ENCODE measurements at places on chromosomes 2 and 18.

- DNase-seq = peak; percentile 17
These were observed 1.2 kb downstream of the RAPH1 start for GRCh38 chr2:203533676-203534591.

- DNase-seq = no peak
These were observed 239.0 kb downstream of the OSR1 start for GRCh38 chr2:19119326-19120001.

- DNase-seq = peak; percentile 72
These were observed at the start of gene SLC1A4 for GRCh38 chr2:64989126-64989981. Gene SLC1A4 (plus strand): TSS chr2:64989399. CDS start chr2:64989644, 245 bp downstream.

GRCh38 chr2:88818381-88818780 is 126.9 kb downstream of the RPIA start:
- no peak for DNase-seq

DNA sequence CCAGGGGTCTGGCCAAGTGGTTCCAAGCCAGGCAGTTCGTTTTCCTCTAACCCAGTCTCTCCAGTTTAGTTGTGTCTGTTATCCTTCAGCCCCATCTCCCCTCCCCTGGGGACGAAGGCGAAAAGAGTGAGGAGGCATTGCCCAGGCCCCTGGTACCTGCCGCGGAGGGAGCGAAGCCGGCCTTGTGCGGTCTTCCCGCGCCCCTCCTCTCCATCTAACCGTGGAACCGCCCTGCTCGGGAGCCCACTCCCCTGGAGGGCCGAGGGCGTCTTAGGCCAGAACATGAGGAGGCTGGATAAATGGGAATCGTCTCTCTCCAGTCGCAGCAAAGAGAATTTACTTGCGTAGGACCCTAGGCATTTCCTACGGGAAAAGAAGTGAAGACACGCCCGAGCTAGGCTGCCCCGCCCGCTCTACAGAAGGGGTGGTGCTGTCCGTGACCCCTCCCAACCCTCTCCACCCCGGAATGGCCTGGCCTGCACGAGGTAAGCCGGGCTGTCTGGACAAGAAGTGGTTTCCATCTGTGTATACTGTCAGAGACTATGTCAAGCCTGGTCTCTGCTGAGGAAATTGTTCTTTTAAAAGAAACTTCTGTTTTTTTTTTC is 156.2 kb downstream of the MIB1 start:
- no peak for DNase-seq

DNA sequence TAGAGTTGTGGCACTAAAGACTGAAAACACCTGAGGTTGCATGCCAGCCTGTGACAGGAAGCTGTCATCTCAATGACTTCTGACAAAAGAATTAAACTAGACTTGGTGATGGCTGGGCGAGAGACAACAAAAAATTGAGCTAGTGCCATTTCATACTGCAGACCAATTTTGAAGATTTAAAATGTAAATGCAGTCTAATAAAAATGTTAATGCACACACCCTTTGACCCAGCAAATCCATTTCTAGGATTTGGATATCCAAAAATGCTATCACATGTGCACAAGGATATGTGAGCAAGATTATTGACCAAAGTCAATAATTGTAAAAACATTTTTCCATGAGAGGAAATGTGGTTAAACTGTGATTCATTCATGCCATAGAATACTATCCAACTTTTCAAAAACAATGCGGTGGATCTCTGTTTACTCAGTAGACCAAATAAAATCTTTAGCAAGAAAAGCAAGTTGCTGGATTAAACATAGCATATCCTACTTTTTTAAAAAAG is 5.6 kb downstream of the FBXO36 start:
- DNase-seq = no peak

- DNase-seq = no peak
These were observed 683.8 kb downstream of the ERBB4 start for GRCh38 chr2:211854832-211855231.

DNA sequence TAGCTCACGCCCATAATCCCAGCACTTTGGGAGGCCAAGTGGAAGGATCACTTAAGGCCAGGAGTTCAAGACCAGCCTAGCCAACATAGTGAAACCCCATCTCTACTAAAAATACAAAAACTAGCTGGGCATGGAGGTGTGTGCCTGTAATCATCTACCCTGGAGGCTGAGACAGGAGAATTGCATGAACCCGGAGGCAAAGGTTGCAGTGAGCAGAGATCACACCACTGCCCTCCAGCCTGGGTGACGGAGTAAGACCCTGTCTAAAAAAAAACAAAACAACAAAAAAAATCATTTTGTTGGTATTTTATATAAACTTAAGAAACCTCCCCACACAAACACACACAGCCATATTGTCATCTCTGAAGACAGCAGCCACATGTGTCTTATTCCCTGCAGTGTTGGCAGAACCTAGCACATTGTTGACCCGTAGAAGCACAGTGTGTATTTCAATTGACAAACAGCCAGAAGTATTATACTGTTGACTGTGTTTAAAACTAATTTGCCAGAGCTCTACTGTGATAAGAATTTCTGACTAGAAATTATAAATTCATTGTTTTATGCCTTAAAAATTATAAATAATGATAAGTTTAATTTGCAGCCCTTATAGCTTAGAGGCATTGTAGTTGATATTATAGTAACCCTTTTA is 68.1 kb downstream of the DNAJC10 start:
- no peak for DNase-seq

DNA sequence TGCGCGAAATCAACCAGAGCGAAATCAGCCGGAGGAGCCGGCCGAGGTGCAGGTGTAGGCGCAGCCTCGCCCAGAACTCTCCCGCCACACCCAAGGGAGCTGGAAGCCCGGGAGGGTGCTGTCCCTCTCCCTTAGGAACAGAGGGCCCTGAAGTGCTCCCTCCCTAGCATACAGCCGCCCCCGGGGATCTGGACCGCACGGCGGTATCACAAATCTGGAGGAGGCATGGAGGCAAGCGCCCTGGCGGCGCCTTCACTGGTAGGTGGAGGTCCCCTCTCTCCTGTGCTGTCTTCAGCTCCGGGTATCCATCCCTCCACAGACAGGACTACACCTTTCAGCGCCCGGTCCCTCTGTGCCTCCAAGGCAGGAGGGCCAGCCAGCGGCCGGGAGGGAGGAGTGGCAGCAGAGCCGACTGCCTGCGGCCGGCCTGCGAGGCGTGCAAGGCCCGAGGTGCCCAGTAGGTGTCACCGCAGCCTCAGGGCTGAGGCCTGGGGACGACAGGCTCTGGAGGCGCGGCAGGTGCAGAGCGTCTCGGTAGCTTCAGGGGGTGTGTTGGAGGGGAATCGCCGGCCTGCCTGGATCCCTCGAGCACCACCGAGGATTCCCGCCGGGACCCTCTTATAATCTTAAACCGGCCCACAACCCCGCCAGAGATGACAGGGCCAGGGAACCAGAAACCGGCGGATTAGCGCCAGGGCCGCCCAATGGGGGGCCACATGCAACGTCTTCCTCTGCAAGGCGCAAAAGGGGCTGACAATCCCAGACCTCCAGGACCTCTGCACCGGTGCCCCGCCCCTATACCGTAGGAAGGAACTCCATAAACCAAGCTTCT is 2.8 kb downstream of the IHH start:
- DNase-seq = peak; percentile 75

DNA sequence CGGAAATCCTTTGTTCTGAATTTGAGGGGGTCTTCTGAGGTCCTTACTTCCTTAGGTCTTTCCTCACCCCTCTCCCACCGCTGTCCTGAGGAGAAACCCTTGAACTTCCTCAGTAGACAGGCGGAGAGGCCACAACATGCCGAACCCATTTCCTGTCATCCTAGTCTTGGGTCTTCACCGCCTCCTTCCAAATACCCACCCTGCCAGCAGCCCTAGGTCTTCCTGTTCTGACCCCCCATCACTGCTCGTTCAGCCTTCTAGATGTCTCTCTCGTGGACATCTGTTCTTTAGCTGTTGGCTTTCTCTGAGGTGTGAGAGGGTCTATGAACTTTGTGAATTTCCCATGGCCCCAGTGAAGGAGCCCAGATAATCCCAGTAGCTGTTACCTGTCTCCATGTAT is 27.2 kb upstream of the CYP27A1 start:
- DNase-seq = no peak

GRCh38 chr2:45691171-45691999 is 39.9 kb downstream of the PRKCE start:
- peak; percentile 44 for DNase-seq

- peak; percentile 10 for DNase-seq
These were observed 32.3 kb downstream of the MYO5B start for GRCh38 chr18:50162486-50163304.

GRCh38 chr2:57516698-57517340 is 529.8 kb upstream of the VRK2 start:
- peak; percentile 40 for DNase-seq

DNA sequence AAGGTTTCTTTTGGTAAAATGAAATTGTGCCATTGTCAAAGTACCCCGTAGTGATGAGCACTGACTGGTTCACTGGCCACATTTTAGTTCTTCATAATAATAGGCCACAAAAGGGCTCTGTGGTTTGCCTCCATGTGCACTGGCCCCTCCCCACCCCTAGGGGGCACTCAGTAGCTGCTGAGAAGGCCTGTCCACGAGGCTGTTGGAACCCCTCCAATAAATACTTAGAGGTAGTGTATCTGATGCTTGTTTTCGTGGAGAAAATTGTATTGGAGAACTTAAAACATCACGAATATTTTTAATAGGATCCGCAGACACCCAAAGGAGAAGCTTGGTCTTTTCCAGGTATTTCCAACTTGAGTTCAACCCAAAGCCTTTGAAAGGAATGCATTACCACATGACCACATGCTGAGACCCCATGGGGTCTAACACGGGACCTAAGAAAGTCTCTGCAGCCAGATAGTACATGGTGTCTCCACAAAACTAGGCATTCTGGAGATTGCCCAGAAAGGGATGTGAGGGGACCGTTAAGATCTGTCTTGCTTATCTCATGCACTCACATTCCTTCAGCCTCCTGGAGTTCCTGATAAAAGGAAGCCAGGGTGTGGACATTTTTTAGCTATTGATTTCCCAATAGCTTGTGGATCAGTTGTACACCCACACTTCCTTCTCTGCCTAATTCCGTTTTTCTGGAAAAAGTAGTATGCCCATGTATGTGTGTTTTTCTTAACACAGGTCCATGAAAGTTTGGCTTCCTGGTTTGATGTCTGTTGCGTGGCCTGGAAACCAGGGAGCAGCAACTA is 28.5 kb upstream of the NOSTRIN start:
- DNase-seq = no peak

- DNase-seq = no peak
These were observed 105.6 kb downstream of the STPG4 start for GRCh38 chr2:47049502-47049901.

- no peak for DNase-seq
These were observed 44.7 kb upstream of the EML6 start for GRCh38 chr2:54678719-54679118.

DNA sequence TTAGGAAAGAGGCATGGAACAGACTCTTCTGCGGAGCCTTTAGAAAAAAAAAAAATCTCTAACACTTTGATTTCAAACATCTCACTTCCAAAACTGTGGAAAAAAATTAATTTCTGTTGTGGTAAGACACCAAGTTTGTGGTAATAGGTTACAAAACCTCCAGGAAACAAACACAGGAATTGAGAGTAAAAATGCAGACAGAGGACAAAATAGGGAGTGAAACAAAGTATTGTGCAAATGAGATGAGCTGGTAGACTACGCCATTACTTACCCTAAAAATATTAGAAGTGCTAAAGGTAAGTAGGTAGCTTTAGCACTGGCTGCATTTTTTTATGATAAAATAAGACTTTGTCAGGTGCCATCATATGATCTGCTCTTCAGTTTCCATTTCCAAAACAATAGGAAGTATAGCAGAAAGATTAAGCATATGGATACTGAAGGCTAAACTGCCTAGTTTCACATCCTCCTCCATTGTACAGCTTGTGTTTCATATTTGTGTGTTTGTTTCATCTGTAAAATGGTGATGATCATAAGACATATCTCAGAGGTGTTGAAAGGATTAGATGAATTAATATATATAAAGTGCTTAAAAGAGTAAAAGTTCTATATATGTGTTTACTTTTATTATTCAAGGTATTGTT is 309.2 kb downstream of the NR4A2 start:
- DNase-seq = no peak

DNA sequence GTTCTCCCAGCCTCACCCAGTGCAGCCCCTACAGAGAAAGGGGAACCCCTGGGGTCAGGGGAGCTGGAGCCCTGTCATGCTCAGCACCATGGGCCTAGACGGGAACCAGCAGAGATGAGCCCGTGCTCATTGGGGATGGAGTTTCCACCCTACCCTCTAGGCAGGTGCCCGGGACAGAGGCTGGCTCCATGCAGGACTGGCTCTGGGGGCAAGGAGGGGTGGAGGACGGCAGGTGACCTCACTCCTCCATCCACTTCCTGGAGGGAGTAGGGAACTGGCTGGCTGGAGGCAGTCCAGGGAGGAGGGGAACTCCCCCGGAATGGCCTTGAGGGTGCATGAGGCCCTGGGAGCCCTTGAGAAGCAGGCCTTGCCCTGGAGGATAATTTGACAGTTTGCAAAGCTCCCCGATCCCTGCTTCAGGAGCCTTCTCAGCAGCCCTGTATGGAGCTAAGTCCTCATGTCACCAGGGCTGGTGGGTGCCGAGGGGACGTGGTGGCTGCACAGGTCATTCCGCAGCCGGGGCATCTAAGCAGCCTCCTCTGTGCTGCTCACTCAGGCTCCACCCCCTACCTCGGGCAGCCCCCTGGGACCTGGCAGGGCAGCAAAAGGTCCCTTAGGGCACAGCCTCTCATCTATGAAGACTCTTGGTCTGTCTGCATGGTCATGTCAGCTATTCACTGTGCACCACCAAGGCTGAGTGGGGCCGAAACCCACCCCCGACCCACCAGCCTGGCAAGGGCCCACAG is 2.1 kb downstream of the NEURL3 start:
- no peak for DNase-seq

GRCh38 chr2:100630473-100630977 is 67.7 kb downstream of the PDCL3 start:
- no peak for DNase-seq

- no peak for DNase-seq
These were observed 162.7 kb downstream of the CAMKMT start for GRCh38 chr2:44524347-44524926.

DNA sequence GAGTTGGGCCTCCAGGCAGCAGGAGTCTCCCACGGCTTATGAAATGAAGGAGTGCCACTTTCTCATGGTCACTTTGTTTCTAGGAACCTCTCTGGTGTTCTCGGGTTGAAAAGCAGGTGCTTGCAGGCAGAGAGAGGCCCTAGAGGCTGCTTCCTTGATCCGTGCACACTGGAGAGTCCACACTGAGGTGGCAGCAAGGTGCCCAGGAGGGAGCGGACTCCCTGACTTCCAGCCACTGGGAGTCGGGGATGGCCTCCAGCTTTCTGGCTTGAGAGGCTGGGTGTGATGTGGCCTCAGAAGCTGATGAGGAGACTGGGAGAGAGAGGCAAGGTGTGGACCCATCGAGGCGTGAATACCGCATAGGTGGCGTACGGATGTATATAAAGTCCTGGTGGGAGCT is 221.8 kb downstream of the AGAP1 start:
- DNase-seq = no peak

GRCh38 chr18:11488175-11488574 is 121.2 kb upstream of the SLC35G4 start:
- DNase-seq = no peak

GRCh38 chr2:94984964-94985575 is 40.4 kb upstream of the MAL start:
- no peak for DNase-seq

DNA sequence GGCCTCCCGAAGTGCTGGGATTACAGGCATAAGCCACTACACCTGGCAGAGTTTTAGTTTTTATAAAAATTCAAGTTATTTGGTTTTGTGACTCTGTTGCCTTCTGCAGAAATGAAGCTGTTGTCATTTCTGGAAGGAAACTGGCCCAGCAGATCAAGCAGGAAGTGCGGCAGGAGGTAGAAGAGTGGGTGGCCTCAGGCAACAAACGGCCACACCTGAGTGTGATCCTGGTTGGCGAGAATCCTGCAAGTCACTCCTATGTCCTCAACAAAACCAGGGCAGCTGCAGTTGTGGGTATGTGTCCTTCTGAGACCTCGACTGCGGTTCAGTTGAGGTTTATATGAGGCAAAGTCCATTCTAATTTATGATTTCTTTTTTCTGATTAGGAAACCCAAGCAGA is 7.2 kb downstream of the MTHFD2 start:
- DNase-seq = no peak
